ENCODE measurements at places on chromosomes 2 and 18.

- DNase-seq = no peak
Measured at GRCh38 chr2:238497610-238498005, 70.9 kb downstream of the ASB1 start.

- no peak for DNase-seq
Measured at GRCh38 chr2:150885236-150885635, 376.4 kb downstream of the RBM43 start.

GRCh38 chr2:37201208-37201607 lies 4.9 kb downstream of the CEBPZOS start:
- DNase-seq = no peak

GRCh38 chr2:45755585-45756335 lies 104.3 kb downstream of the PRKCE start:
- no peak for DNase-seq

GRCh38 chr2:118942031-118942430 lies at the start of gene MARCO:
Gene MARCO, plus strand, starts transcription at chr2:118942194. Its CDS starts 107 bp downstream, at chr2:118942301.
- DNase-seq = no peak
